ENCODE measurements at places on chromosomes 2 and 18. TPM values are rescaled to one million over a fixed set of nuclear protein-coding genes. Genes with fewer than 3 reads are reported as not detected.

Gene GEN1
- total RNA-seq: 23.9 TPM

Gene KCNIP3
- 2.1 TPM for total RNA-seq

Gene GKN1
- not detected for total RNA-seq

Gene MARCHF7
- total RNA-seq: 109 TPM

Gene RIT2
- total RNA-seq: 1.4 TPM

Gene CNRIP1
- 1.6 TPM for total RNA-seq

Gene CLEC4F
- not detected for total RNA-seq

Gene RNF149
- total RNA-seq: 30.0 TPM

Gene PDCD1
- total RNA-seq: 0.30 TPM

Gene RUFY4
- 0.31 TPM for total RNA-seq

Gene TMEM182
- 4.2 TPM for total RNA-seq

Gene COL3A1
- 0.76 TPM for total RNA-seq

Gene COLEC11
- 1.3 TPM for total RNA-seq

Gene SNORC
- total RNA-seq: 3.4 TPM

Gene SATB2
- 22.1 TPM for total RNA-seq

Data from WTC11 (cell line).